ENCODE measurements at places on chromosomes 12 and 14. TPM values are rescaled to one million over a fixed set of nuclear protein-coding genes. Genes with fewer than 3 reads are reported as not detected.

GRCh38 chr12:106345746-106346145 lies 11.8 kb upstream of the POLR3B start:
- H3K27me3 ChIP-seq, result no peaks in the 10 kb centered on the region
- peak; percentile 53 for DNase-seq
- no peak overlapping the region for H3K27ac ChIP-seq
- H3K36me3 ChIP-seq, result no peaks in the 10 kb centered on the region

DNA sequence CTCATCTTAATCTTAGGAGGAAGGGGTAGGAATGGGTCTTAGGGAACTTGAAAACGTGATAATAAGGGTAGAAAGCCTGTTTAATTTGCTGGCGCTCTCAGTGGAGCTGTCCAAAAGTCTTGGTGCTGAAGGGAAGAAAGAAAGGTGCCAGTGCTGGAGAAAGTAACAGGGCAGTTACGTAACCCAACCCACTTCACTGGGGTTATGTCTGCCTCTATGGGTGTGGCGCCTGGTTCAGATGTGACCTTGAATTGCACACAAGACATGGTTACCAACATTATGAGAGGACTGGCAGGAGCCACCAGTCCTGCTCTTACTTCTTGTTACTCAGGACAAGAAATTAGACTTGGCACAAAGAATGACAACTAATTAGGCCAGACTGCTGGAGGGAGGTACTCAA lies 18.6 kb upstream of the GPATCH2L start:
- no peak overlapping the region for H3K27ac ChIP-seq
- H3K4me3 ChIP-seq, result no peak overlapping the region
- H3K4me1 ChIP-seq, result peaks cover 13% of the 10 kb centered on the region
- DNase-seq, result peak; percentile 51
- no peaks in the 10 kb centered on the region for H3K36me3 ChIP-seq

The ENDOU gene
- 1.6 TPM for total RNA-seq

GRCh38 chr12:29314416-29314815 lies 66.6 kb downstream of the ERGIC2 start:
- H3K4me1 ChIP-seq, result no peaks in the 10 kb centered on the region
- no peak overlapping the region for H3K4me3 ChIP-seq
- no peak overlapping the region for H3K27ac ChIP-seq
- no peak for DNase-seq
- peaks cover 22% of the 10 kb centered on the region for H3K36me3 ChIP-seq
- peaks cover 2% of the 10 kb centered on the region for H3K27me3 ChIP-seq

GRCh38 chr12:103956509-103957027 lies 9.1 kb upstream of the TDG start:
- peaks cover 16% of the 10 kb centered on the region for H3K4me1 ChIP-seq
- peaks cover 10% of the 10 kb centered on the region for H3K27me3 ChIP-seq
- peaks cover 16% of the 10 kb centered on the region for H3K36me3 ChIP-seq
- peak overlapping the region; percentile 95 for H3K27ac ChIP-seq
- H3K4me3 ChIP-seq, result peak overlapping the region; percentile 94

DNA sequence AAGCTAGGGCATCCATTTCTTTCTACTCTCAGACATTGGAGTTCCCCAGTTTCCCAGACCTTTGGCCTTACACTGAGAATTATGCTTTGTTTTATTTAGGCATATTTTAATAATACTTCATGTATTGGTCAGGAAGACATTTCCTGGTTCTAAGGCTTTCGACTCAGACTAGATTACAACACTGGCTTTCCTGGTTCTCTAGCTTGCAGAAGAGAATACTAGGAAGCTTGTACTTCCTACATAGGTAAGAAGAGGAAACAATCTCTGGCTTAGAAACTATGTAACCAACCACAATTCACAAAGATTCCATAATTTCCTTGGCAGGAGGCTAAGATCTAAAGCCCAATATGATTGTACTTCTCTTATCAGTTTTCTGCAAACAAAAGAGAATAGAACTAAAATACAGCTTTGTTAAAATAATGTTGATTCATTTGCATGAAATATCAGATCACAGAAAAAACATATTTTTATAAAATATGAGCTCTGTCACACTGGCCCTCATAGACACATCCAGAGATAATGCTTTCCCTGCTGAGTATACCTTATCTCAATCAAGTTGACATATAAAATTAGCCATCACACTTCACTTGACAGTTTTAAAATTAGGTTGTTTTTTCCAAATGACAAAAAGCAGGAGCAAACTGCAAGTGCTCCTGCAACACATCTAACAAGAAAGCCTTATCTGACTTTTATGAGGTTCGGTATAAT lies 30.5 kb downstream of the CLEC2D start:
- peaks cover 39% of the 10 kb centered on the region for H3K4me1 ChIP-seq
- H3K27me3 ChIP-seq, result peaks cover 4% of the 10 kb centered on the region
- H3K27ac ChIP-seq, result peak overlapping the region; percentile 94
- no peak for DNase-seq
- no peak overlapping the region for H3K4me3 ChIP-seq

The MEG3 gene
- total RNA-seq, result not detected

DNA sequence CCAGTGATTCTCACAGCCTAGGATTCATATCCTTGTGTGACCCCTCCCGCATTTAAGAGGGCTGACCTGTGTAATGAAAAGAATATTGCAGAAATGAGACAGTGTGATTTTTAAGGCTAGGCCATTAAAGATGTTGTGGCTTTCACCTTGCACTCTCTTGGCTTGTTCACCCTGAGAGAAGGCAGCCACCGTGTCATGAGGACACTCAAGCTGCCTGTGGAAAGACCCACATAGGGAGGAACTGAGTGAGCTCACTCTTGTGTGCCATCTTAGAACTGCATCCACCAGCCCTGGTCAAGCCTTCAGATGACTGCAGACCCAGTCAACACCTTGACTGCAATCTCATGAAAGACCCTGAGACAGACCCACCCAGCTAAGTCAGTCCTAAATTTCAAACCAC lies 46.3 kb upstream of the TMPO start:
- H3K27ac ChIP-seq, result no peak overlapping the region
- H3K27me3 ChIP-seq, result peaks cover 5% of the 10 kb centered on the region
- H3K36me3 ChIP-seq, result no peaks in the 10 kb centered on the region
- DNase-seq, result no peak
- H3K4me3 ChIP-seq, result no peak overlapping the region

The ZFHX2 gene
- 12.7 TPM for total RNA-seq

DNA sequence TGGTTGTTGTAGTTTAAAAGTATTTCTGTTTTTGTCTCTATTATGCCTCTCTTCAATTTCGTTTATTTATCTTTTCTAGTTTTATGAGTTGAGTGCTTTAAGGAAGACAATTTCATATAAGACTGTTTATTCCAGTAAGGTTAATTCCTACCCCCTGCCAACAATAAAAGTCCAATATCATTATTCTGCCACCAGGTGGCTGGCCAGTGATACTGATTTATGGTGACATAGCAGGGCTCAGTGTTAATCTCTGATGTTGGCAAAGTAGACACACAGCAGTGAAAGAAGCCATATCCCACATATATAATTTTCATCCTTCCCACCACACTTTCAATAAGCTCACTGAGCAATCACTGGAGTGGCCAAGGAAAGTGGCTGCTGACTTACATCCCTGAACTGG lies 69.0 kb upstream of the BMP4 start:
- H3K27me3 ChIP-seq, result no peaks in the 10 kb centered on the region
- no peak for DNase-seq
- H3K4me1 ChIP-seq, result peaks cover 3% of the 10 kb centered on the region
- no peak overlapping the region for H3K4me3 ChIP-seq
- no peaks in the 10 kb centered on the region for H3K36me3 ChIP-seq

DNA sequence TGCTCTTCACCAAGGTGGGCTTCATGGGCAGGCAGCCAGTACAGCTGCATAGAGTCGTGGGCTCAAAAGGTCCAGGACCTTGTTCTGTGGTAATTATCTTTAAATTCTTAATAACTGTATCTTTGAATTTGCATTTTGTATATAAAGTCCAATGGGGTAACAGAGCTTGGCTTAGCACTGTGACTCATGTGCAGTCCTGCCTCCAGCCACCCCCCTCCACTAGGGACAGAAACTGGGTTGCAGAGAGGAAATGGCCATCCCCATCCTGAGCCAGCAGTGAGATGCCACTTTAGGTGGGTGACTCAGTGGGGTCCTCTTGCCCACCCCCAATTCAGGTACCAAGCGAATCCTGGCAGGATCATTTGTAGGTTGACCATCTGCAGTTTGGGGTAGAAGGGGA lies 48.1 kb downstream of the EPS8 start:
- no peaks in the 10 kb centered on the region for H3K27me3 ChIP-seq
- no peaks in the 10 kb centered on the region for H3K36me3 ChIP-seq
- DNase-seq, result no peak
- no peak overlapping the region for H3K27ac ChIP-seq
- no peaks in the 10 kb centered on the region for H3K4me1 ChIP-seq

The HOXC10 gene
- 1.9 TPM for total RNA-seq
